ENCODE measurements at places on chromosomes 4 and X.
A peak's percentile ranks its signal among the peaks of the same experiment; 100 is the strongest.

- DNase-seq = peak; percentile 71
Observed at GRCh38 chr4:15963001-15963451, at the start of gene FGFBP2. FGFBP2 (minus strand) TSS chr4:15963175; CDS start chr4:15963129, 46 bp downstream.

DNA sequence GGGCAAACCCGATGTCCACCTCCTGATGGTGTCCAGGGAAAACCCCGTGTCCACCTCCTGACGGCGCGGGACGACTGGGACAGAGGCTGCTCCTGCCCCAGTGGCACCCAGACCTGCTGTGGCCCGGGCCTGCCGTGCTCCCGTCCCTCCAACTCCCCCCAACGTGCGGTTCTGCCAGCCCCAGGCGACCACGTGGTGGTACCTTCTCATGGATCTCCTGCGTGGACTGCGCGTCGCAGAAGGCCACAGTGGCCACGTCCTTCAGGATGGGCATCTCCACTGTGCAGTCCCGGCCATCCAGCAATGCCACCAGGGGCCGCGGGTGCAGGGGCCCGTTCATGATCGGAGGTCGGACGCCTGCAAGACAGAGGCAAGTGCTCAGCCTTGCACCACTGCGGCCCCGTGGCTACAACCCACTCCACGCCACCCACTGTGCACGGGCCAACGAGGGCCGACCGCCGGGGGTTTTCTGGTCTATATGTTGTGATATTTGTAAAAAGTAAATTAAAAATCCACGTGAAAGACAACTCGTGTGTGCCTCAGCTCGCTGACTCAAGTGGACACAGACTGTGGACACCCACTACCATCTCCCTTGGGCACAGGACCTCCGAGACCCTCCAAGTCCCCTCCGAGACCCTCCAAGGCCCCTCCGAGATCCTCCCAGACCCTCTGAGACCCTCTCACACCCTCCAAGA is 10.8 kb downstream of the CTBP1 start:
- DNase-seq = no peak

DNA sequence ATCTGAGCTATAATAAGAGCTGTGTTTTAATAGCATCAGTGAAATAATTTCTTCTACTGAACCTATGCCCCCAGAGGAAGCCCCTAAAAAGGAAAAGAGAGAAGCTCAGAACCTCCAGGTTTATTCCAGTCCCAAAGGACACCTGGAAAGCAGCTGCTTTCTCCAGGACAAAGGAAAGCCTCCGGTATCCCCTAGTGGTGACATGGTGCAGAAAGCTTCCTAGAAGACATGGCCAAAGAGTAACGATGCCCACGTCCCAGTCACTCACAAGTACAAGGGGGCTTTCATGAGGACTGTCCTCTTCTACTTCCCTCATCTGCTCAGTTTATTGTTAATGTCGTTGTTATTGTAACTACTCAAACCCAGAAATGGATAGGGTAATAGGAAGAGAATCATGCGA is 343.9 kb downstream of the UNC5C start:
- no peak for DNase-seq

- peak; percentile 23 for DNase-seq
Observed at GRCh38 chrX:18353931-18354368, 538 bp downstream of the SCML2 start.

- DNase-seq = no peak
Observed at GRCh38 chrX:150775569-150776350, 82.6 kb downstream of the MTMR1 start.

GRCh38 chrX:72015383-72015782 is 104.7 kb downstream of the NHSL2 start:
- no peak for DNase-seq

DNA sequence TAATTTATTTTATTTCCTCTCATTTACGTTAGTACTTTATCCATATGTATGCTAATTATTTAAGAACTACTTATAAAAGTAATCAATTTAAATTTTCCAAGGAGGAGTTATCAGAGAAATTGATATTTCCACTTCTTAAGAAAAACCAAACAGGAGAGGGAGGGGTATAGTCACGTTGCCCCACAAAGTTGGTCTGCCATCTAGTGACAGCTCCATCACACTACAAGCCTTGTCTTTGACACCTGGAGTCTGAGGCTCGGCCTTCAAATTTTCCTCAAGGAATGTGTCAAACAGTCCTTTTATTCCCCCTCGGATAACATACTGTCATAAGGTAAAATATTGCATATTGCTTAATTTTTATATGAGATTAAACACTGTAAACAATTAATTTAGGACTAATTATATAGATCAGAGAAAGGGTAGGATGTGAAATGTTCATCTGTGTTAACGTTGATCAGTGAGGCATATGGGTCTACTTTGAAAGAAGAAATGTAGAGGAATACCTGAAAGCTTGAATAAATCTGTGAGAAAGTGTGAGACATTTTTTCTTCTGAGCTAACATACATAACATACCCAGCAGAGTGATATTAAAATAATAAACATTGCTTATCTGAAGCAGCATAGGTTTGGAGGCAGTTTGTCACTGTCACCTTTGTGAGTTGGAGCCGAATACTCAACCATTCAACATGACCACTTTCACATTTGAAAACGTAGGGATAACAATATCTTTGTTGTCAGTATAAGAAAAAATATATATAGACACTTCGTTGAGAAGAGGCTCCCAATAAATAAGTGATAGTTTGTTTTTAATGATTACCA is 114.4 kb downstream of the GLRA3 start:
- peak; percentile 23 for DNase-seq

- DNase-seq = no peak
Observed at GRCh38 chr4:42781315-42781714, 111.2 kb upstream of the GRXCR1 start.

GRCh38 chr4:165361810-165362209 is 17.0 kb upstream of the CPE start:
- no peak for DNase-seq

DNA sequence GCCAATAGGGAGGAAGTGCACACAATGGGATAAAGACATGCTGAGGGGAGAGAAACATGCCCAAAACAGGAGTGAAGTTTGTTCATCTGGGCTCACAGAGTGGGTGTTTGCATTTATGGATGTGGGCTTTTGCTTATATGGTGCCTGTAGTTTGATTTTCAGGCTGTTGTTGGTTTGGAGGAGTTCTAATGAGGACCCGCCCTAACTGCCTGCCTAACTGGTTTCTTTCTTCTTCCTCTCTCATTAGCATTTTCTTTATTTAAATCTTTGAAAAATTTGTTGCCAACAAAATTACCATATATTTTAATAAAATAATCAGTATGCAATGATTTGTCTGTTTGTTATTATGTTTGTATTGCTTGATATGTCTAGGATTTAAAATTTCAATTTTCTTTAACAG is 1965.8 kb downstream of the C4orf33 start:
- no peak for DNase-seq

All from activated CD4-positive, alpha-beta memory T cell treated with anti-CD3 and anti-CD28 coated beads for 36 hours (primary cell).